ENCODE measurements at places on chromosomes 7 and 10.

- DNase-seq = no peak
Measured at GRCh38 chr7:94303695-94304094, 91.0 kb upstream of the COL1A2 start.

DNA sequence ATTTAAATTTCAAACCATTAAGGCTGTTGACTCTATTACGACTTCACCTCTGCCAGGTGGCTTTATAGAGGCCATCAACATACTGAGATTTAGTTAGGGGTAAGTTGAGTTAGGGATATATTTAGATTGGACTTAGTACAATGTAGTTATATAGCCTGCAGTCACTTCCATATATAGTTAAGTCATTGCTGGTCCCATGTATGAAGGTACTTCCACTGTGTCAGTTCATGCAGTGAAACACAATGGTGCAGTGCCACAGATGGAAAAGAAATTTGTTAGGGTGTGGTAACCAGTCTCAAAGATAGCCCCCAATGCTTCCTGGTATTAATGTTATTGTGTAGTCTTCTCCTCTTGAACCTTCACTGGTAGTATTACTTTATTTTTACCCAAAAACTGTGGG, 12.6 kb upstream of the TSPAN13 start:
- DNase-seq = no peak

DNA sequence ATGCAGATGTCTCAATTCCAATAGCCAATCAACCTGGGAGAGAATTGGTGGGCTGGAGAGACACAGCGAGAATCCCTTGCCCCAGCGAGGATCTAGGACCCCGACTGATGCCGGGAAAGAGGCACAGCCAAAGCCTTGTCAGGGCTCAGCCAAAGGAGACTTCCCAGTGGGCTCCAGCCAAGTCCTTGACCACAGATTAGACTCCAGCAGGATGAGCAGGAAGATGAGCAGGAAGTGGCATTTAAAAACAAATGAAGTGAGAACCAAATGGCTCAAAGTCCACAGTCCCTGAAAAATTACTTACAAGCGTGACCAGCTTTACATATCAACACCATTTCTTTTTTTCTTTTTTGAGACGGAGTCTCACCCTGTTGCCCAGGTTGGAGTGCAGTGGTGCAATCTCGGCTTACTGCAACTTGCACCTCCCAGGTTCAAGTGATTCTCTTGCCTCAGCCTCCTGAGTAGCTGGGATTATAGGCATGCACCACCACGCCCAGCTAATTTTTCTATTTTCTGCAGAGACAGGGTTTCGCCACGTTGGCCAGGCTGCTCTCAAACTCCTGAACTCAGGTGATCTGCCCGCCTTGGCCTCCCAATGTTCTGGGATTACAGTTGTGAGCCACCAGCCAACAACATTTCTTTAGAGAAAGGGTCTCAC, 40.2 kb downstream of the CTBP2 start:
- no peak for DNase-seq

- DNase-seq = no peak
Measured at GRCh38 chr10:118832241-118832651, 77.5 kb upstream of the CACUL1 start.

DNA sequence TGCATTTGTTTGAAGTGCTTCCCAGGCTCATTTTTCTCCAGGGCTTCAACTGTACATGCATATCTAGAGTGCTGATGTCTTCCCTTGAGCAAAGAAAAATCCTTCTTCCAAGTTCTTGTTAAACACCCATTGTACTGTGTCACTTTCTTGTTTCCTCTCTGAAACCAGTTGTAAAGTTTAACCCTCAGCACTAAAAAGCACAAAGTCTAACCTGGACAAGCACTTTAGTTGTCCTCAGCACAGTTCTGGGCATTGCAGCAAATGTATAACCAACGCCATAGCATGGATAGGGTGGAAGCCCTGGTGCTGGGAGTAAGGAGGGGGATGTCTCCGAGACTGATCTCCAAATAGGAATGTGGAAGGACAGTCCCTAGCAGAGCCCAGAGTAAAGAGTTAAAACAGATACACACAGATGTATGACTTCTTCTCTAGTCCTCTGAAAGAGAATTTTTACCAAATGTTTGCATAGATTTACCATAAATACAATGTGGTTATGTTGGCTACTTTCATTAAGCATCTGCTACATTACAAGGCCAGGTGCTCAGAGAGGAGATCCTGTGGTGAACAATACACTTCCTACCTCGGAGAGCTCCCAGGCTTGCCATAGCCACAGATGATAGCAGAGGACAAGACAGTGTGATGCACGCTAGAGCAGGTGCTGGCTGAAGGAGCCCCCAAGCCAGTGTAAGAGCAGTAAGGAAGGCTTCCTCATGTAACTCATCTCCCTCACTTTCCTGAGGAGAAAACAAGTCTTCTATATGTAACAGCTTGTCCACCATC, 57.0 kb downstream of the DNAJC12 start:
- no peak for DNase-seq

- no peak for DNase-seq
Measured at GRCh38 chr7:87171282-87171934, 19.2 kb downstream of the DMTF1 start.

GRCh38 chr7:42621543-42622219, 290.2 kb downstream of the C7orf25 start:
- no peak for DNase-seq

Measured in activated CD4-positive, alpha-beta T cell treated with anti-CD3 and anti-CD28 coated beads for 24 hours (primary cell).